ENCODE measurements at places on chromosomes 2 and 18.
A peak's percentile ranks its signal among the peaks of the same experiment; 100 is the strongest.

GRCh38 chr18:24630346-24630880, 170.0 kb downstream of the HRH4 start:
- DNase-seq = no peak

DNA sequence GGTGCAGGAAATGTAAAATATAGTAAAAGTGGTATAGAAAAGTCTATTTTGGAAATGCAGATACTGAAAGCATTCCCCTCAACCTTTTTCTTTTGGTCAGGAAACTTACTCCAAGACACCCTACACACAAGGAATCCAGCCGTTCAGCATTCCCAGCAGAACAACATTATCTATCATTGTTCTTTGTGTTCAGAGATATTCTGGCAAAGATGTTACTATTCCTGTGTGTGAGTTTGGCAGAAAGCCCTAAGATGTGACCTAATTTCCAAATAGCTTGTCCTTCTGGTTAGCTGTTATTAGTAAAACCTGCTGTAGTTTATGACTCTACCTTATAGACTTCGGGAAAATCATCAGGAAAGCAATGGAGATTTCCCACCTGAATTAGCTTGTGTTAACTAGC, 78.1 kb upstream of the PELI1 start:
- DNase-seq = peak; percentile 83

DNA sequence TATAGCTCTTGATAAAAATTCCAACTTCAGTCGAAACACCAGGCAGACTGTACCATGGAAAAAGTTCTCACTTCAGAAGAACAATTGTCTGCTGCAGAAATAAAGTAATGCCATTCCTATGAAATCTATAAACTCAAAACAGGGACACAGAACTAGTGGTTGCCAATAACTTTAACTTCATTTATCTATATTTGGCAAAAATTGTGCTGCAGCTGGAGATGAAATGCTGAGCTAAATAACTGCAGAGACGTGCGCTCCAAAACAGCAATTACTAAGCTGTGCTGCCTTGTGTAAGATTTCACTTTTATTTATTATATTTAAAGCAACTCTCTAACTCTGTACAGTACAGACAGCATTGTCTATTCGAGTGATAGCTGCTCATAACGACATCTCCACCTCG, 540.1 kb upstream of the ID2 start:
- no peak for DNase-seq

DNA sequence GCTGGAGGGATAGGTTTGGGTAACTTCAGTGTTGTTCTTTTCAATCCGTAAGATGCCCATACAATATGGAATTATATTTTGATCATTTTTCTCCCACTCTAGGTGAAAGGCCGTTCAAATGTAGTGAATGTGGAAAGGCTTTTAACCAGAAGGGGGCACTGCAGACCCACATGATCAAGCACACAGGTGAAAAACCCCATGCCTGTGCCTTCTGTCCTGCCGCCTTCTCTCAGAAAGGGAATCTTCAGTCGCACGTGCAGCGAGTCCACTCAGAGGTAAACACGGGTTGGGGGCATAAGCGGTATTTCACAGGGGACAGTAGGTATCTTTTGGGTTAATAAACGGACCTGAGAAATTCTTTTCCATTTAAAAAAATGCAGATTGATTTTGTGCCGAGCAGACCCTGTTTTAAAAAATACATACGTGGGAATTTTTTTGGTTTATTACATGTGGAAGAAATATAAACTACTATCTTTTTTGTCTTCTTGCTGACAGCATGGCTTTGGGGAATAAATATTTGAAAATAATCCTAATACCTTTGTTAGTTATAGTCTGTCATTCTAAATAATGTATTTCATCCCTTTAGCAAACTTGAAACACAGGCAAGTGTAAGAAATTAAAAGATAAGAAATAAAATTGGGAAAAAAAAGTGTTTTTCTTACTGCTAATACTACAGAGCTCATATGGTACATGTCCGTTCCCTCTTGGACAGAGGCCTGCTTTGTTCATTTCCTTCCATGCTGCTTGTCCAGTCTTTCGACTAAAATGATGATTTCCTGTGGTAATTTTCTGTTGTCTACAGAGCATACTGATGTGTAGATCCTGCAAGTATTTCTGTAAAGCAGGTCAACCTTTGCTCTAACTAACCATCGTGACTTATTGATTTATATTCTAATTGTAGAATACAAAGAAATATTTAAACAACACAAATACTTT, 53.3 kb downstream of the ZNF236 start:
- DNase-seq = peak; percentile 47

GRCh38 chr18:11994703-11995444, 13.6 kb downstream of the IMPA2 start:
- DNase-seq = peak; percentile 11

DNA sequence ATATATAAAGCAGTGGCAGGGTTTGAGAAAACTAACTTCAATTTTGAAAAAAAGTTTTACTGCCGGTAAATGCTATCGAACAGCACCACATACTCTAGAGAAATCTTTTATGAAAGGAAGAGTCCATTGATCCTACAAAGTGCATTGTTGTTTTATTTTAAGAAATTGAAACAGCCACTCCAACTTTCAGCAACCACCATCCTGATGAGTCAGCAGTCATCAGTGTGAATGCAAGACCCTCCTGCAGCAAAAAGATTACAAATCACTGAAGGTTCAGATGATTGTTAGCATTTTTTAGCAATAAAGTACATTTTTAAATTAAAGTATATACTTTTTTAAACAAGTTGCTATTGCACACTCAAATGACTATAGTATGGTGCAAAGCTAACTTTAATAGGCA, 1017.7 kb upstream of the CRIM1 start:
- DNase-seq = no peak

DNA sequence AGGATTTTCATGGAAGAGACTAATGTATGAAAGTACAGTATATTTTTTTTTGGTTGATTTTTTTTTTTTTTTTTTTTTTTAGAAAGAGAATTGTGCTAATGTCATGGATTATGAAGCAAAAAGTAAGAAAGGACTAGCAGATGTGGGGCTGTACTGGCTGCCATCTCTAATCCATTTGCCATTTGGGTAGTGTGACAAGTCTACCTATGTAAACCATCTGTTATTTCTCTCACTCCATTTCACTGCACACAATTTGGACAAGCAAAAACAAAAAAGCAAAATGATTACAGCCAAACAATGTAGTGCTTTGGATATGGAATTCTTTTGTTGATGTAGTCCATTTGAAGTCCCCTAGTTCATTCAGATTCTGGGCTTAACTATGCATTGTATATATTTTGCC, 1355.4 kb downstream of the LRP1B start:
- DNase-seq = no peak

DNA sequence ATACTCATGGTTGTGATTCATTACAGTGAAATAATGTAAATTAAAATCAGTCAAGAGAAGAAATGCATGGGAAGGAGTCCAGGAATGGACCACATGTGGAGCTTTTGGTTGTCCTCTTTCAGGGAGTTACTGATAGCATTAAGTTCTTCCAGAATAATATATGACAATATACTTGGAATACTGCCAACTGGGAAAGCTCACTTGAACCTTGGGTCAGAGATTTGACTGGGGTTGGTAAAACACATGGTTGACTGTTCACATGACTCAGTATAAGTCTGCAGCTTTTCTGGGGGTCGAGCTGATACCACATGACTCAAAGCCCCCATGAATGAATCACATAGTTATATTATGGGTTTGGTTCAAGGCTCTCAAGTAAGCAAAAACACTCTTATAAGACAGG, 1109.0 kb upstream of the CHAC2 start:
- peak; percentile 99 for DNase-seq

GRCh38 chr2:9002313-9002636, 1.2 kb downstream of the MBOAT2 start:
- DNase-seq = peak; percentile 23

DNA sequence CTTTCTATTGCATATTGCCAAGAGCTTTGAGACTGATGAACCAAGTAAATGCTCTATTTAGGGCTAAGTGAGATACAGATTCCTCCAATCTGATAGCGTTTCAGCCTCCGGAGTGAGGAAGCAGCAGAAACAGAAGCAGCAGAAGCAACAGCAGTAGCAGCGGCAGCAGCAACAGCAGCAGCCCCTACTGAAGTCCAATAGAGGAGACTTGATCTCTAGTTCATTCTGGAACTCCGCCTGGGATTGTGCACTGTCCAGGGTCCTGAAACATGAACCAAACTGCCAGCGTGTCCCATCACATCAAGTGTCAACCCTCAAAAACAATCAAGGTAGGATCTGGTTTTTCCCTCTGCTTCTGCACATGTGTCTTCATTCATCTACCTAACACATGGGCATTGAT, at the start of gene DPP10:
Gene DPP10, plus strand, starts transcription at position 132 of the 400 bp plus-strand sequence.
- DNase-seq = no peak

DNA sequence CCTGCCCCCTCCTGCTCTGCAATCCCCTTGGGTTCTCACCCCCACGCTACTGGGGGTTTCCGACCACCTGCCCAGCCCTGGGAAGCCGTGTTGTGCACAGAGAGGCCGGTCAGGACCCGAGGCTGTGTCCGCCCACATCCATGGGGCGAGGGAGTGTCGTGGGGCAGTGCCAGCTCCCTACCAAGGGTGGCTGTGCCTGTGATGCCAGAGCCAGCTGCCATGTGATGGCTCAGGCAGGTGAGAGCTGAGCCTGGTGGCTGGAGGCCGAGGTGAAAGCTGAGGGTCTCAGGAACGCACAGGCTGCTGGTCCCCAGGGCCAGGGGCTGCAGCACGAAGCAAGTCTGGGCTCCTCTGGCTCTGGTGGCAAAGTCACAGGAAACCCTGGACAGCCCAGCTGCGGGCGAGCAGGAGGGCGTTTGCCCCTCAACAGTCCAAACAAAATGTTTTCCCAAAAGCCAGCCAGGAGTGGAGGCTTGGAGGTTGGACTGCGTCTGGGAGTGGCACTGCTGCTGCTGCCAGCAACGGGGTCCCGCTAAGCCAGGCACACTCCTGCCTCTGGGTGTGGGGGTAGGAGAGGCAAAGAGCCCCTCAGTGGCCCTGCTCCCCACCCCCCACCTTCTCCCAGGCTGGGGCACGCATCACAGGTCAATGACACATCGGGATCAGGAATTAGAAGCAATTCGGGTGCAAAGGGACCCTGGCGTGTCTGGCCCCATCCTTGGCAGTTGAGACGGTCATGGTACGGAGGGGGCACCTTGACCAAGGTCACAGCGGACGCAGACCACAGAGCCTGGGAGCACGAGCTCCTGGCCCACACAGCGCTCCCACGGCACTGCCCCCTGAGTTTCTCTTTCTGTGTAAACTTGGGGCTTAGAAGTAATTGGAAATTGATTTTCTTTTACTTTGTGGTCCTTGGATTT, 72.4 kb upstream of the GPC1 start:
- DNase-seq = no peak

DNA sequence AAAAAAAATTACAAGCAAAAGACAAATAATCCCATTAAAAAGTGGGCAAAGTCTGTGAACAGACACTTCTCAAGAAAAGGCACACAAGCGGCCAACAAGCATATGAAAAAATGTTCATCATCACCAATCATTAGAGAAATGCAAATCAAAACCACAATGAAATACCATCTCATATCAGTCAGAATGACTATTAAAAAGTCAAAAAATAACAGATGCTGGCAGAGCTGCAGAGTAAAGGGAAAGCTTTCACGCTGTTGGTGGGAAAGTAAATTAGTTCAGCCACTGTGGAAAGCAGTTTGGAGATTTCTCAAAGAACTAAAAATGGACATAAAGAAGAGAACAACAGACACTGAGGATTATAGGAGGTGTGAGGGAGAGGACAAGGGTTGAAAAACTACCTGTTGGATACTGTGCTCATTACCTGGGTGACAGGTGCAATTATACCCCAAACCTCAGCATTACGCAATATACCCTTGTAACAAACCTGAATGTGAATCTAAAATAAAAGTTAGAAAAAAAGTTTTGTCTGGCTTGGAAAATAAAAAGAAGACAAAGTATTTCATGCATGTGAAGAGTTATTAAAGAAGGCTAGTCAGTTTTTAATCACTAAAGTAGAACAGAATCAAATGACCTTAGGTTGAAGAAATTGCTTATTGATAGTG, 8.7 kb upstream of the ACSL3 start:
- no peak for DNase-seq

DNA sequence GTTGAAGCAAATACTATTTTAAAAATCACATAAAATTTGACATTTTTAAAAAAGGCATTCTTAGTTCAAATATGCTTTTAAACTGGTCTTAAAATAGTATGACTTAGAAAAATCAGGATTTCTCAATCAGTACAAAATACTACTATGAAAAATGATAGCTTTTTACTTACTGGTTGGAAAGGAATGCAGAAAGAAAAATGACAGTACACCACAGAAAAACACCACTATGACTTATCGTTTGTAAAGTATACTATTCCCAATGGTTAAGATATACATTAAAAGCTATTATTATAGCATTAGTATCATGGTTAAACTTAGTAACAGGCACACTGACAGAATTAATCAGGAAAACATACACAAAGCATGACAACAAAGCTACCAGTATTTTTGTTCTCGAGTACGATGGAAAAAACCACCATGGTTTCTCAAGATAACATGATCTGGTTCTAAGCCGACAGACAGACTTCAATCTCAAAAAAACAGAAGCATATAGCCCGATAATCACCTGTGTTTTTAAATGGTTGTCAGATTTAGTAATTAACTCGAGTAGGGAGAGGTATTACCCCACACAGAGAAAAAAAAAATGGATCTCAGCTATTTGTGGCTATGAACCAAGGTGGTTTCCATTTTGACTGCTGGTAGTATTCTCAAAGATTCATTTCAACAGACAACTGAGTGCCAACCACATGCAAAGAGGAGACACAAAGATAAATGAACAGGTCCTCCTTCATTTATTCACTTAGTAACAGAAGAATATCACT, 39.1 kb downstream of the CUL3 start:
- DNase-seq = peak; percentile 53

DNA sequence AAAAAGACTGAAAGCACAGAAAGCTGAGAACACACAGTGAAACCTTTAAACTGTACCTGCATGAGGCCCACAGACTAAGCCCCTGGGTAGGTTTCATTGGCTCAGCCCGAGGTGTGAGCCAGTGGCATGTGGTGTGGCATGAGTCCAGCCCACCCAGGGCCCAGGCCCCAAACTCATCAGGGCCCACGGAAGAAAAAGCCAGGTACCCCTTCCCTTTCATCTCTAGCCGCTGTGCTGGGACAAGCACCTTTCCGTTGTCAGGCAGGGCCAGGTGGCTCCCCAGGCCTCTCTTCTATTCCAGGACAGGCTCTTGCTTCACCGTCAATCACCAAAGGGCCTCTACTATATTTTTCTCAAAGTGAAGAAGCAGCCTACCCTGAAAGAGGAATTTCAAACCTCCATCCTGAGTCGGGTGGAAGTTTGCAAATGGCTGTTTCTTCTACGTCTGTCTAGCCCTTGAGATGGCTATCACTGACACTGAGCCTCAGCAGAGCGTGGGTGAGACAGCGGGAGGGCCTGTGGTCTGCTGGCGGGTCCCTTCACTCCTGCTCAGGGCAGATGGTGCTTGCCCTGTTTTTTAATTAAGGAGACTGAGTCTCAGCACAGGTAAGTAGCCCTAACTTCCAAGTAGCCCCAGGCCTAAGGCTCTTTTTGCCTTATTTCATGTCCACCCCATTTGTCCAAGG, 8.6 kb downstream of the DNAJB2 start:
- no peak for DNase-seq

GRCh38 chr2:96470636-96471035, 34.5 kb downstream of the NEURL3 start:
- no peak for DNase-seq
